ENCODE measurements at places on chromosomes 2 and 18. TPM values are rescaled to one million over a fixed set of nuclear protein-coding genes. Genes with fewer than 3 reads are reported as not detected.

GRCh38 chr18:60686142-60686541, 313.6 kb upstream of the MC4R start:
- no peak for DNase-seq

The ARHGAP15 gene
- total RNA-seq, result 1.4 TPM

DNA sequence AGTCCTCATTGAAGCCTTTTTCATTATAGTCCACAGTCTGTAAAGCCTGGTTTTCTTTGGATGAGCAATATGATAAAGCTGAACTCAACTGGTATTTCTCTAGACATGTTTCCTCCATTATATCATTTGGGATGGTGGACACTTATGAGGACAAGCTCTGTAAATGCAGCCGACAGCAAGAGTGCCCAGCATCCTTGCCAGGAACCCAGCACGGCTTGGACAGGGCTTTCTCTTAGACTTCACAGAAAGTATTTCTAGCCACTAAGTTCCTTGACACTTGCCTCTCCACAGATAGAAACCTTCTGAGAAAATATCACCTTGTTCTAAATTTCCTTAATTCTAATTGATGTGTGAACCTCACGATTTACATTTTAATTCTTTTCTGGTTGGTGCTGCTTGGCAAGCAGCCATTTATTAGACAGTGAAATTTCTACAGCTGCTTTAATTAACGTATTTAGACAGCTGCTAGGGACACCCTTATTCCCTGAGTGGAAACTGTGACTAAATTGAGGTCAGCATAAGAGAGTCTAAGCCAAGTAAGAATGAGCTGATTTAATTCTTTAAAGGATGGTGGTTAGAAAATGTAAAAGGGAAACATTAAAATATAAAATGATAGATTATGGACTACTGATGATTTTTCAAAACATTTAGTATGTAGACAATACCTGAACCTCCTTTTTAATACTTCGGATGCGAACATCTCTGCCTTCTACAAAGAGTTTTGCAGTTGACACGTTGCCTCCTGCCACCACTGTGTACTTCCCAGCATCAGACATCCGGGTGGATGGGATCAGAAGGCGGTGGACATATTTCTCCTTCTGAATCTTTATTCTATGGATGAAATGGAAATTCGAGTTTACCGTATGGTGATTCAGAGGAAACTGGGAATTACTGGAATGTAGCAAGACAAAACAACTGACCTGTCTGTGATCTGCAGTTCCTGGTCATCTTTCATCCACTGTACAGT, 39.8 kb downstream of the TTN start:
- no peak for DNase-seq

GRCh38 chr2:135709992-135710391, 31.7 kb upstream of the UBXN4 start:
- peak; percentile 33 for DNase-seq

The ALS2 gene
- total RNA-seq, result 27.5 TPM

DNA sequence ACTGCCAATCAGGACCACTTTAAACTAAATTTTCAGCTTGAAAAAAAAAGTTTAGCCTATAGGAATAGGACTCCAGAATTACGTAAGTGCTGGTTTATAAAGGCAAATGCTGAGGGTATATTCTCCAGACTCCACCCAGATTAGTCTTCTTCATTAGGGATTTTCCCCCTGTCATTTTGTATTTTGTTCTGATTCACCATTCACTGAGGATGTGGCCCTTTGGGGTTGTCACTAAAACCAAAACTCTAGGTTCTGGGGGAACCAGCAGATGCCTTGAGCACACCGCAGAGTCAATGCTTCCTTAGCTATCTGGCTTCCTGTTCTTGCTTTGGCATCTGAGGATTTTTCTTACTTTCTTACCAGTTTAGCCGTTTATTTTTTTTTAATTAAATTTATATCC, 10.5 kb downstream of the SCYGR4 start:
- DNase-seq, result no peak

GRCh38 chr2:199378948-199379650, 78.6 kb downstream of the SATB2 start:
- peak; percentile 34 for DNase-seq

DNA sequence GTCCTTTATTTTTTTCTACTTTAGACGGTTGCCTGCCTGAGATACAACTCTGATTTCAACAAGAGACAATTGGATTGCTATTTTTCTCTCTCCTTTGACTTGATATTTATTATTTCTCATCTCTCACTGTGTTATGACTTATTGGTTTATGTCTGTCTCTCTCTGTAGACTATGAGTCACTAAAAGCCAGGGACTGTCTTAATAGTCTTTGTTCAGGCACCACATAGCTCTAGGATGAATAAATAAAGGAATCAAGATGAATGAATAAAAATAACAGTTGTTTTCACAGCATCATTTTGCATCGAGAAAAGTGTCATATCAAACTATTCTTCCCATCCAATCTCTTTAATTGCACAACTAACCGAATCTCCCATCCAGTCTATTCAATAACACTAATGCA, 31.4 kb upstream of the CD28 start:
- DNase-seq, result no peak

- DNase-seq, result no peak
Measured at GRCh38 chr2:221588306-221588985, 16.3 kb upstream of the EPHA4 start.

- DNase-seq, result no peak
Measured at GRCh38 chr2:118806797-118807667, 40.4 kb downstream of the EN1 start.

GRCh38 chr18:57743008-57743407, 60.1 kb downstream of the ATP8B1 start:
- DNase-seq, result peak; percentile 19

Measured in Daoy (cell line).